ENCODE measurements at places on chromosomes 6 and 20.
A peak's percentile ranks its signal among the peaks of the same experiment; 100 is the strongest.

GRCh38 chr6:28816339-28816908, 107.4 kb downstream of the TRIM27 start:
- no peak for DNase-seq

GRCh38 chr6:35445691-35446090, 6.4 kb upstream of the FANCE start:
- DNase-seq: no peak

GRCh38 chr6:12504325-12504966, 212.1 kb upstream of the PHACTR1 start:
- no peak for DNase-seq

DNA sequence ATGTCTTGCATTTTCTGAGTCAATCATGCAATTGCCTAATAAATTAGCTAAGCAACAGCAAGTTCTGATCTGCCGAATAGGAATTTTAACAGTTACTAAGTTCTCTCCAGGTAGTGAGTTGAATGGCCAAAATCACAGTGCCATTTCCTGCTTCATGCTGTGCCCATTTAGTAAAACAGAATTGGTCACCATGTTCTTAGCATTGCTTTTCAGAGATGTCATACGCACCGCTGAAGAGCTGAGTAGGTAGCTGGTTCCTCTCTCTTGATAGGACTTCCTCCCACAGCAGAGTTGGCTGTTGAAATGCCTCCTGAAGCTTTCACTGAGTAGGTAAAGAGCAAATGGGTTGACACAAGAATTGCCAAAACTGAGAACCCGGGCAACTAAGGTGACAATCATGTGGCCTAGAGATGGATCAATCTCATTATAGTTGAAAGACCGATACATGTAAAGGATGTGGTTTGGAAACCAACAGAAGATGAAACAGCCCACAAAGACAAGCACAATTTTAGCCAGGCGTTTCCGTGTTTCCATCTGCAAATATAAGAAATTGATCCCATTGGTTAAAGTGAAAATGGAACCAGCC, 57.1 kb upstream of the GJE1 start:
- no peak for DNase-seq

DNA sequence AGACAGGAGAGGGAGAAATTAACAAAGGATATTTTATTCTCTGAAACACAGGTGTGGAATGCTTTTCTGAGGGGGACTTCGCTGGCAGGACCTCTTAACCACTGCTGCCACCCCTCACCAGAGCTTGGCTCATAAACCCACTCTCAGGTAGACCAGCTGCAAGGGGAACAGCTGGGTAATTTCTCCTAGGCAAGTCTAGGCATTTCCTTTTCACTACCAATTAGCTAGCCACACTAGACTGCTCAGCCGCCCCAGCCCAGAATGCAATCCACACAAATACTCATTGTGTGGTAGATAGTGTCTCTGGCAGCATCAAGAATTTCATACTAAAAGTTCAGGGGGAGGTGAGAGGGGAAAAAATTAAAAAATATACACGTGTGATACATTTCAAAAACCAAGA, 267.6 kb upstream of the ID4 start:
- DNase-seq: no peak

DNA sequence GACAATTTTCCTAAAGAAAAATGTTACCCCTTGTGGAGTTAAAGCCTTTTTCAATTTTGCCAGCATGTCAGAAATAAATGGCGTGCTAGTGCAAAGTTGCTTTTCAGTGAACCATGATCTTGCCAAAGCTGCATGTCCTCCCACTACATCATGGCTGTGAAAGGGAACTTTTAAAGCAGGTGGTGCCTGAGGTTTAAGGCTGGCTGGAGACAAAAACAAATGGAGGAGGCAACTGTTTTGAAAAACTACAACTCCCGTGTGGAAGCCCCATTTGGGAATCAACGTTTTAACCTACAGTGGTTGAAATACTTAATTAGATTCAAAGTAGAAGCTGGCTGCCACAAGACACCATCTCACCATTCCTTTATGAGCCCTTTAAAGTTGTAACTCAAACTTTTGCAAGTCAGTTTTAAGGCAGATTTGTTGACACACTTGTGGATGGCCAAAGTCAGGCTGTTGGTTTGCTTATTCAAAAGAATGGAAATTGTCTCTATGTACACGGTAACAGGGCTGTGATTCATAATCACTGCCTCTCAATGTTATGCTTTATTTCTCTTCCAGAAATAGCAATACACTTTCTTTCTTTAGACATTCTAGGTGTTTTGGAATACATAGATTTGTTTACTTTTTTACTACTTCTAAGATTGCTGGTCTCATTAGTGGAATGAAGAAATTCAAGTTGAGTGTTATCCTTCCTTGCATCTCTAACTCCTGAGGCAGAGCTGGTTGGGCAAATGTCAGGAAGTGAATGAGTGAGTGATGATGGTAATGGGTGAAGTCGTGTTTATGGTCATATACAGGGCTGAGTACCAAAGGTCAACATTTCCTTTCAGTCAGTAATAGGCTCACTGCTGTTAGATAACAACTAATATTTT, 196.4 kb upstream of the GMDS start:
- DNase-seq: no peak

GRCh38 chr20:19330731-19331130, 118.3 kb downstream of the SLC24A3 start:
- DNase-seq: no peak

DNA sequence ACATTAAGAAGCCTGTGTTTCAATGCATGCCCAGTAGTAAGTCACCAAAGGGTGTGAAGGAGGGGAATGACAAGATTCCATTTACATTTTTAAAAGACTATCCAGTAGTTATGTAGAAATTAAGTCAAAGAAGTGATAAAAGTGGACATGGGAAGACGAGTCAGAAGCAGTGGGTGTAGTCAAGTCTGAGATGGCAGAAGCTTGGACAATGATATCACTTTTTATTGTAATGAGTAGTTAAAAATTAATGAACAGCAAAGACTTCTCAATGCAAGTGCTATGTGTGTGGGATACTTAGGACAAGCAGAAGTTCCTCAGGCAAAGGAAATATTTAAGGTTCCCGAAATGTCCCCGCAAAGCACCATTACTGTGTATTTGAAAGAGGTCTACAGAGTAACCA, 156.0 kb downstream of the DST start:
- DNase-seq: no peak

- DNase-seq: no peak
These were observed 229.8 kb downstream of the HAO1 start for GRCh38 chr20:7710440-7710839.

- DNase-seq: no peak
These were observed 25.2 kb downstream of the PREX1 start for GRCh38 chr20:48802647-48803046.

GRCh38 chr6:41707565-41708200, 27.7 kb downstream of the TFEB start:
- DNase-seq: peak; percentile 19

- DNase-seq: no peak
These were observed 1.3 kb upstream of the SIRPA start for GRCh38 chr20:1893721-1894470.

- DNase-seq: no peak
These were observed 47.0 kb downstream of the ENPP1 start for GRCh38 chr6:131854803-131855202.

DNA sequence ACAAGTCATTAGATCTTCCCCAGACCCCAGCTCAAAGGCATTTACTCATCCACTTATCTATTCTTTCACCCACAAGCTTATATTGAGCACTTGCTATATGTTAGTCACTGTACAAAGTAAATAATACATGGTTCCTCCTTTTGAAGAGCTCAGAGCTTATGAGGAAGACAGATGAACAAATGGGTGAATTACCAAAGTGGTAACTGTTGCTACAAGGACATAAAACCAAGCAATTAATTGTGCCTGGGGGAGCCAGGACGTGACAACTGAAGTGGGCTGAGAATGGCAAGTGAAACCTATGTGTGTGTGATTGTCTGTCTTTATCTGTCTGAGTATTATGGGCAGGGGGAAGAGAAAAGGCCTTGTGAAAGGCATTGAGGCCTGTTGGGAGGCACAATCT, 45.6 kb upstream of the AKIRIN2 start:
- DNase-seq: no peak

GRCh38 chr6:43986177-43986825, 141.0 kb downstream of the MRPL14 start:
- DNase-seq: no peak

- DNase-seq: no peak
These were observed 19.5 kb upstream of the PRELID3B start for GRCh38 chr20:59062081-59062480.

GRCh38 chr20:16208443-16208842, 364.8 kb downstream of the KIF16B start:
- no peak for DNase-seq

GRCh38 chr6:36154286-36154685, 24.0 kb downstream of the MAPK13 start:
- no peak for DNase-seq

- no peak for DNase-seq
These were observed 279.8 kb upstream of the PRND start for GRCh38 chr20:4441871-4442270.

DNA sequence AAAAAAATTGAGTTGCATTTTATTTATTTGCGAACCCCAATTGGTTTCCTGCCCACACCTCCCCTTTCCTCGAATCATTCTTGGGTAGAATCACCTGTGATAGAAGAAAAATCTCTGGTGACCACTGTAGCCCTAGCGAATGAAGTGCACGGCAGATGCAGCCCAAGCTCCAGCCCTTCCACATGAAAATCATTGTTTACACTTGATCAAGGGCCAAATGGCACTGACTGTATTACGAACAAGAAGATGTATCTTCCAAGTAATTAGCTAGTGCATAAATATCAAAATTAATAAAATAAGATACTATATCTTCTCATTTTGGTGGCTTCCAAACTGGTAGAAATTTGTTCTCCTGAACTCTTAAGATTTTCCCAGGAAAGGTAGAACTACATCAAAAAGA, 93.4 kb upstream of the ARID1B start:
- DNase-seq: no peak

DNA sequence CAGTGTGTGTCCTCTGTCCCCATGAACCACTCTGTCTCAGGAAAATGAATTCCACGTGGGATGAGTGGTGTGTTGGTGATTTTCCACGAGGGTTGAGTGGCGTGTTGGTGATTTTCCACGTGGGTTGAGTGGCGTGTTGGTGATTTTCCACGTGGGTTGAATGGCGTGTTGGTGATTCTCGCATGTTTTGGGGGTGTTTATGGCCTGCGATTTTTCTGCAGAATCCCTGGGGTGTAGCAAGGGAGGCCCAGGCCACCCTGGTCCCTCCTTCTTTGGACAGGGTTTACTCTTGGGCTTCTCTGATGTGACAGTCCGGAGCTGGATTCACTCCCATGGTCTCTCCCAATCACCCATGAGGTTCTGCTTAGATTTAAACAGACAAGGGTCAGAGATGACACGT, 90.6 kb upstream of the FRMD1 start:
- DNase-seq: no peak

DNA sequence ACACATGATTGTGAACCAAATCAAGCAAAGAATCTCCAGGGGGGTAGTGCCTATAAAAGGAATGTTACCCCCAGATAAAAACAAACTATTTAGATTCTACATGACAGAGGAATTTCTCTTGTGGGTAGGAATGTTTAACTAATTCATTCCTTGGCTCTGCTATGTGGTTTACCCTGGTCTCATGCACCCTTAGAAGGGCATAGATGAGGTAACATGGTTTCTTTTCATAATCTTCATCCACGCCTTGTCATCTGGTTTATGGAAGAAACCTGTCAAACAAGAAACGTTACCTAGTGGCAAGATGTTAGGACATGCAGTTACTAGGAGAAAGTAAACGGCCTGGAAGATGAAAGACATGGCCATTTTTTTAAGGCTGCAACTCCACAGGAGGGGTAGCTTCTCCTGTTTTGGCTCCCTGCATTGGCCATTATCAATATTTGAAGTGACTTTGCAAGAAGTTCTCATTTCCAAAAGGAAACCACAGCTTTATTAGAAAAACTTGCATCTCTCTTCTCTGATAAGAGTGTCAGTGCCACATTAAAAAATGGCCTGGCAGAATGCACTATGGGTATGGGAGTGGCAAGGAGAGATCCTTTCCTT, 45.5 kb downstream of the STX11 start:
- DNase-seq: no peak

DNA sequence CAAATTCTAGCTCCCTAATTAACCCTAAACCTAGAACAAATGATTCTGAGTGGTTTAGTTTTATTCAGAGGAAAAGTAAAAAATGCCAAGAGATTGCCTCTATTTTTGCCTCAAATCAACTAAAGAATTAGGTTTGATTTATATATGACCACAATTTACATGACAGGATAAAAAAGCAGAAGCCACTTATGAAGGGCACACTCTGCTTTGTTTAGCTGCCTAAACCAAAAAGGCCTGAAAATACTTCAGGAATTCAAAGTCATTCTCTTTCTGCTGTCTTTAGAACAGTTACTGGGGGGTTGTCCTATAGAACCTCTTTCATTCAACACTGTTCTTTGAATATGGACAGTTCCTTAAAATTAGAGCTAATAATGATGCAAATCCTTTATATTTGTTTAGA, 5.3 kb downstream of the FBXO5 start:
- DNase-seq: no peak

GRCh38 chr20:13333036-13333435, 112.0 kb downstream of the ISM1 start:
- no peak for DNase-seq

DNA sequence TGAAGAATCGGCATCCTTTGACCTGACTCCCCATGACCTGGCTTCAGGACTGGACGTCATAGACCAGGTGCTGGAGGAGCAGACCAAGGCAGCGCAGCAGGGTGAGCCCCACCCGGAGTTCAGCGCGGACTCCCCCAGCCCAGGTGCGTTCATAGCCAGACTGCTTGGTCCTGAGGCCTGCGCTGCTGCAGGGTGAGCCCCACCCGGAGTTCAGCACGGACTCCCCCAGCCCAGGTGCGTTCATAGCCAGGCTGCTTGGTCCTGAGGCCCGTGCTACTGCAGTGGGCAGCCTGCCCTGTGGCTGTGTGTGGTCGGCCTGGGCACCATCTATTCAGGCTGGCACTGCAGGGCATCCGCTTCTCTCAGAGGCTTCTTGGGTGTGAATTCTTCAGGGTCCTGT, 15.8 kb downstream of the RTEL1 start:
- DNase-seq: no peak

- no peak for DNase-seq
These were observed 209.0 kb downstream of the TFAP2A start for GRCh38 chr6:10205892-10206291.

GRCh38 chr6:148307405-148307804, 35.2 kb upstream of the SASH1 start:
- no peak for DNase-seq

Measured in activated CD4-positive, alpha-beta T cell treated with anti-CD3 and anti-CD28 coated beads, Interleukin-2, amount 50 U/mL, for 1 hour (primary cell).